ENCODE measurements at places on chromosomes 7 and 10.

- DNase-seq, result no peak
These were observed 417.9 kb downstream of the IPMK start for GRCh38 chr10:57849691-57850357.

DNA sequence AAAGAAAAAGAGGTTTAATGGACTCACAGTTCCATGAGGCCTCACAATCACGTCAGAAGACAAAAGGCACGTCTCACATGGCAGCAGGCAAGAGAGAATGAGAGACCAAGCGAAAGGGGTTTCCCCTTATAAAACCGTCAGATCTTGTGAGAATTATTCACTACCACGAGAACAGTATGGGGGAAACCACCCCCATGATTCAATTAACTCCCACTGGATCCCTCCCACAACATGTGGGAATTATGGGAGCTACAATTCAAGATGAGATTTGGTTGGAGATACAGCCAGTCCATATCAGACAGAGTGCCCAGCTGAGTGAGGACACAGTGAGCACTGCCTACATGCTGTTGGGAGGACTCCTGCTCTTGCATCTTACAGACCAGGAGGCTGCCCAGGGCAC, 148.4 kb downstream of the TEX36 start:
- no peak for DNase-seq

DNA sequence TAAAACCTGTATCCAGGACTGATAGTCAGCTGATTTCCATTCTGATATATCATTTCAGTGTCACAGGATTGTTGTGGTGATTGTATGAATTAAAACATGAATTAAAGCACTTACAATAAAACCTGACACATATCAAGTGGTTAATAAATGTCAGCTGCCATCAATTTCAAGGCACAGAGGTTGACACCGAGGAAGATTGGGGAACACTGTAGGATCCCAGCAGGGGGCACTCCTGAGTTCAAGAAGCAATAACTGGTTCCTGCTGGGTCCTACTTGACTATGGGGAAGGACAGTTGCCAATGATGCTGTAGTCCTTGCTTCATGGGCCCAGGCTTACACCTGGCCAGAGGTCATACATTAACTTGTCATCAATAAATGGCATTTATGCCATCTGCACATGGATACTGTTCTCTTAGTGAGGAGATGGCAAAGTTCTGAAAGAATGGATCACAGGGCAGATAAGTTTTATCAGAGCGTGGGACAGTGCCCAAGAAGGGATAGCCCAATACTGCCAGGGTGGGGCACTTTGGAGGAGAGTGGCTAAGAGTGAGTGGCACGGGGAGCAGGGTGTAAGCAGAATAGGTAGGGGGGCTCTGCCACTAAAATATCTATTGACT, 24.1 kb downstream of the FZD1 start:
- no peak for DNase-seq

- no peak for DNase-seq
These were observed 100.5 kb downstream of the ZEB1 start for GRCh38 chr10:31419394-31420063.

- DNase-seq, result no peak
These were observed 83.9 kb downstream of the JAZF1 start for GRCh38 chr7:28096713-28097112.

DNA sequence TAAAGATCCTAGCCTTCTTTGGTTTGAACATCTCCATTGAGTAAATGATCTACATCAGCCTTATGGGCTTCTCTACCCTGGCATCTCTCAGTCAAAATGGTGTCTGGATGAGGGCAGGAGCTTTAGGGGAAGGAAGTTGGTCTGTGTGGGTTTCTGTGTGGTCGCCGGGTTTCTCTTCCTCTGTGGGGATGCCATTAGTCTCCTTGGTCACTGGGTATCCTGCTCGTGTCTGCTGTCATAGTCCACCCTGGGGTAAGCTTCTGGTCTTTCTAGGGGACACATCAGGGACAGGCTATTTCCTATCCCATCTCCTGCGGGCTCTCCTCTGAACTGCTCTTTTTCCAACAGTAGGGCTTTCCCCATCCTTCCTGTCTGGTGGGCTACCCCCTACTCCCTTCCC, 150.3 kb upstream of the NPY start:
- no peak for DNase-seq

GRCh38 chr7:105911961-105912575, 35.7 kb upstream of the ATXN7L1 start:
- no peak for DNase-seq

DNA sequence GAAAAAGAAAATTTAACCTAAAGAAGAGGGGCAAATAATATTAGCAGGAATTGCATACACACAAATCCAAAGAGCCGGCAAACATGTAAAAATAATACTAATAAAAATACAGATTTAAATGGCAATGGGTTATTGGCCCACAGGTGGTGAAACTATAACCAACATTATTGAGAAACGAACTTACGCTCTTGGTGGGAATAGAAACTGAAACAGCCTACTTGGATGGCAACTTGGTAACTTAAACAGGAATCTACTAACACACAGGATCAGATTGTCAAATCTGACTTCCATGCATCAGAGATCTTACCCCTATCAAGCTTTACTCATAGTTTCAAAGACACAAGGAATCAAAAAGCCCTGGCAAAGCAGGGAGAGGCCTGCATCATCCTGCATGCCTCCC, 66.5 kb downstream of the ANLN start:
- no peak for DNase-seq

DNA sequence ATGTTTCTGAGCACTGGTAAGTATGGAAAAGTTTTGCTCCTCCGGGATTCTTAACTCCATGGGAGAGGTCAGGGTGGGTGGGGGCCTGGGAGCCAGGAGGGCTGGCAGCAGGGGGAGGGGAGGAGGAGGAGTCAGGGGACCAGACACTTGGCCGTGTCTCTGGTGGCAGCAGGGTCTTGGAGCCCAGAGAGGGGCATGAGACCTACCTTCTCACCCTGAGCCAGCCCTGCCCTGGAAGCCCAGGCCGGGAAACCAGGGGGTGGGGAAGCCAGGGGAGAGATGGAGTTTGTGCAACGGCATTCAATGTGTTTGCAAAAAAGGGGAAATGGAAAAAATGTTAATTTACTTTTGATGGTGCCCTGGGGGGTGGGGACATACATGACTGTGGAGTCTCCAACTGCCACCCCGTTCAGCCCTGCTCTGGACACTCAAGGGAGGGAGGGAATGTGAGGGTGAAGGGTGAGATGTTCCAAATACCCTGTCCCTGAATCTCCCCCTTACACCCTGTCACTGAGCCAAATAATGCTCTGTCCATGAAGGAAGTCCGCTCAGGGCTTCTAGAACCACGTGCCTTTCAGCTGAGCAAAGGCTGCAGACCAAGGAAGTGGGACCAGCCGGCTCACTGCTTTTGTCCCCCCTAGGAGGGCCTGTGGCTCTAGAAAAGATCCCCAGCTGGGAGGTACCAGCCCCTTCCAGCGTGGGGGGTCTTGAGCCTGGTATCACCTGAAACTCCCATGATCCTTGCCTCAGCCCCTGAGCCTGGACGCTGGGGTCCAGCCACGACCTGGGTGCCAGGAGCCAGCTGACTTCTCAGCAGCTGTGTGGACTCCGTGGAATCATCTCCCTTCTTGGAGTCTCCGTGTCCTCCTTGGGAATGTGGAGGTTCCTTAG, 48.3 kb downstream of the TMEM270 start:
- DNase-seq, result no peak

- DNase-seq, result no peak
These were observed 286.7 kb downstream of the CACNA2D1 start for GRCh38 chr7:82156893-82157292.

DNA sequence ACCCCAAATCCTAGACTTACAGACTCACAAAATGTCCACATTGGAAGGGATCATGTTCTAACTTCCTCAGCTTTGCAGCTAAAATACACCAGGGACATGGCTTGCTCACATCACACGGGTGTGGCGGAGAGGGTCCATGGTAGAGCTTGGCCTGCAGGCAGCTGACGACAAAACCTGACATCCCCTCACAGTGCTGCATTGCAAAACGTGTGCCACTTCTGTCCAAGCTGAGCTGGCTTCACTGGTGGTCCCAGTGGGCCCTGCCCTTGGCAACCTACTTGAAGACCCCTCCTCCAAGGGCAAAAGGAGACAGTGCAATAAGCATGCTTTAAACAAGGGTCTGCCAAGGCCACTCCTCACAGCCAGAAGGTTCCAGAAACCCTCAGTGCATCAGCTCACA, 21.9 kb downstream of the ANXA11 start:
- DNase-seq, result no peak

DNA sequence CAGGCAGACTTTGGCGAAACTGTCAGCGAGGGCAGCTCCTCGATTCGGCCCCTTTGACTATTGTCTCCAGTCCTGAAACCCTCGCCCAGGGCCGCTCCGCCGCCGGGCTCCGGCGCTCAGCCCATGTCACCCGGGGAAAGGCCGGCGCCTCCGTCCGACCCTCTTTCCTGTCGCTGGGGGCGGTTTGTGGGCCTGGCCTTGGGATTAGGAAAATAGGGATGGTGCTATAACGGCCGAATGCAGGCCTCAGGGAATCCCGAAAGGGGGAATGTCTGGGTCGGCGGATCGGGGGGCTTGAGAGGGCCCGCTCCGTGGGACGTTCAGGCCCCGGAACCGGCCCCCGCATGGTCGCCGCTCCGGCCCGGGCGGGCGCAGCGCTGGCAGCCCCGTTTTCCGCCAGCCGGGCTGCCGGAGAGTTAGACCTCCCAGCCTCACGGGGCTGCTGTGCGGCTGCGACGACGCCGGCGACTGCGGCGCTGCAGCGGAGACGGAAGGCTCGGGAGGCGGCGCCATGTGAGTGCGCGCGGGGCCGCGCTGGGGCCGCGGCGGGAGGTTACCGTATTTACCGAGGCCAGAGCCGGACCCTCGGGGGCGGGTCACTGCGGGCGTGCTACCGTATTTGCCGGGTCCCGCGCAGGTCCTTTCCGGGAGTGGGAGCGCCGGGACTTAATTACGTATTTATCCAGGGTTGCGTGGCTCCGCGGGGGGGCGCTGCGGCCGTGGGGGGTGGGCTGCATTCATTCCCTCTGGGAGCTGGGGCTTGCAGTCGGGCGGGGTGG, 25.9 kb downstream of the ZNF775 start:
- DNase-seq, result no peak

DNA sequence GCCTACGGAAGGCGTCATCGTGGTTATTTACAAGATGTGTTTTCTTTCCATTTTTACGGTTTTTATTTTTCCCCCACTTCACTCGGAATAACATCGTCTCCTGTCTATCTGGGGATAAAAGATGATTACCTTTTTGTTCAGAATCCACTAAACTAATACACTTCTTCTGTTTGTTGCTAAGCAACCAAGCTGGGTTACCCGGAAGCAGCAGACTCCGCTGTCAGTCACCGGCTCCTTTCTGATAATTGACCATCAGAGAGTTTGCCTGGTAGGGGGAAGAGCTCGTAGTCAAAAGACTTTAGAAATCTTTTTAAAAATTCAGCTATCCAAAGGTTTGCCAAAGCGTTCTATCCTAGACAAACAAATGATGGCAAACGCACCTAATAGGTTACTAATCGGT, 75.0 kb upstream of the SFMBT2 start:
- DNase-seq, result no peak

DNA sequence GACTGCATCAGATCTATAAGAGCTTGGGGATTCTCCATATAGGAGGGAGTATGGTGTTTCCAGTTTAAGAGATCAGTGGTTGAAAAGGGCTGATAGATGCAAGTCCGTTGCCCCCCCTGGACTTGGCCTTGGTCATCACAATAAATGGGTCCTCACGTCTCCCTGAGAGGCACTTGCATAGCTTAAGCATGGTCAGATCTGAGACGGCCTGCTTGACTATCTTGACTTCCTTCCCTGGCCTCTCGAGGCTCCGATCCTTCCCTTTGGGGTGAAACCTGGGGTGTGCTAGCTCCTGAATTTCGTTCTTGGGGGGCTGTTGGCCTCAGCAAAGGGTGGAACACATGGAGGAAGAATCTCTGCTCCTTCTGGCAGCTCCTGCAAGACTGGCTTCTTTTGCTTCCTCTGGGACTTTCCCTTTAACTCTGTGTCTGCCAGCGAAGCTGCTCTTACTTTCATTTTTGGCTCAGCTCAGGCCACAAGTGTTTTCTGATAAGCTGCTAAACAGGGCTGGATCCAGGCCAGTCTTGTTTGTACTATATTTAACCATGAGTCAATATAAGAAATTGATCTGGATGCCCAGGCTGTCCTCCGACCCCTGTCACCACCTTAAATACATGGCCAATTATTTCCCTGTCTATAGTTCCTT, 11.2 kb upstream of the ZNF485 start:
- DNase-seq, result no peak

GRCh38 chr7:157519246-157519645, 182.4 kb downstream of the DNAJB6 start:
- DNase-seq, result no peak

- DNase-seq, result no peak
These were observed 757.7 kb downstream of the GRM8 start for GRCh38 chr7:126495001-126495400.

- no peak for DNase-seq
These were observed 605.5 kb downstream of the XPNPEP1 start for GRCh38 chr10:109317746-109318366.

DNA sequence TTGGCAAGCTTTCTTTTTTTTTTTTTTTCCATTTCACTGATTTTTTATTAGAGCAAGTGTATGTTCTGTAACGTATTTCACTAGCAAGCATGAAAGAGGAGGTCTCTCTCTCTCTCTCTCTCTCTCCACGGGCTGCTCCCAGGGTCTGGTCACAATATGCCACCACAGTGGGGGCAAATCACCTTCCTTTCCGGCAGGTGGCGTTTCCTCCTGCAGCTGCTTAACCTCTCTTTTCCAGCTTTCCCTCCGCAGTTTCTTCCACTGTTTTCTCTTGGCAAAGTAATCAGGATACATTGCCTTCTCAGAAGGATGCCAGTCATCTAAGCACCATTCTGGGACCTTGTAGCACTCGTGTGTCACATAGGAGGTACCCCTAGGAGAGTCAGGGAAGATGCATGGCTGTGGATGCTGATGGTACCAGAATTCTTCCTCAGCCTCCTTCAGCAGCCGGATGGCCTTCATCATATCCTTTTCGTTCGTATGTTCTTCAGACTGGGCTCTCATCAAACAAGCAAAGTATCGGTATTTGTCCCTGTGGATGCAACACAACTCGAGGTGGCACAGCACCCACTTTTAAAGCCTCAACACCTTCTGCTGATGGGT, 197.3 kb upstream of the PODXL start:
- DNase-seq, result no peak

GRCh38 chr7:36180121-36180520, 27.1 kb downstream of the EEPD1 start:
- DNase-seq, result no peak

DNA sequence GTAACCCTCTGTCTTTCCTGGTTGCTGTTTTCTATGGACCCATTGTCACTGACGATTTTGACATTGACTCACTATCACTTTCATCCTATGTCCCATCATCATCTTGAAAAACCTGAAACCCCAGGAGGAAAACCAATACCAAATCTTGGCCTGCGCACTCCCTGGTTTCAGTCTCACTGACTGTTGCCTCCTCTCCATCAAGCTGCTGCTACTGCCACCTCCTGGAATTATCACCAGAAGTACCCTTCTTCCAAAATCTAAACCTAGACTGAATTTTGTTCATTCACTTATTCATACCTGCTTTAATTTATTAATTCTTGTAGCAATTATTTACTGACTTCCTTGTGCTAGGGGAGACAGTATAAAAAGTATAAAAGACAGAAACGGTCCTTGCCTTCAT, 44.5 kb upstream of the ACBD5 start:
- no peak for DNase-seq
